Activated naive CD4-positive, alpha-beta T cell treated with anti-CD3 and anti-CD28 coated beads, Interleukin-2, amount 50 U/mL, for 72 hours (primary cell): ENCODE measurements at places on chromosomes 5 and 9.

- no peak for DNase-seq
Observed at GRCh38 chr5:74226716-74227485, 413.6 kb downstream of the ENC1 start.

- DNase-seq: no peak
Observed at GRCh38 chr5:57586649-57587048, 104.0 kb upstream of the ACTBL2 start.

GRCh38 chr9:120386390-120387131 is 193.4 kb downstream of the CDK5RAP2 start:
- no peak for DNase-seq

DNA sequence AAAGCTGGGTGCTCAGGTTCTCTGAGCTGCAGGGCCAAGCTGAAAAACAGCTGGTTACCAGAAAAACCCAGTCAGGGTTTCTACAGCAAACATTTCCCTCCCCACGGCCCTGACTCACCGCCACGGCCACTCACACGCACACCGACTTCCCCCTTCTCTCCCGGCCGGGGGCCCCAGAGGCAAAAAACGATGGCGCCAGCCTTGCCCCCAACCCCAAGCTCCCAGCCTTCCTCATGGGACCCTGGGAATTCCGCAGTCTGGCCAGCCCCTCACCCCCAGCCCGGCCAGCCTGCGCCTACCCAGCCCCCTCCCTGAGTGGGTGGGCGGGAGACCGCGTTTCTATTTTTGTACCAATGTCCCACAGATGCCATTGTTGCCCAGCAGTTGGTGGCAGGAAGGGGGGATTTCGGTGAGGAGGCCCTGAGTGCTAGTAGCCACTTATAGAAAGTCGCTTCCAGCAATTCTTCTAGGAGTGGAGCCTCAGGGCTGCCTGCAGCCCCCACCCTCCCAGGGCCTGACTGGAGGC is 18.4 kb downstream of the ENG start:
- DNase-seq: no peak

- DNase-seq: no peak
Observed at GRCh38 chr5:139592289-139592688, 31.1 kb downstream of the UBE2D2 start.

DNA sequence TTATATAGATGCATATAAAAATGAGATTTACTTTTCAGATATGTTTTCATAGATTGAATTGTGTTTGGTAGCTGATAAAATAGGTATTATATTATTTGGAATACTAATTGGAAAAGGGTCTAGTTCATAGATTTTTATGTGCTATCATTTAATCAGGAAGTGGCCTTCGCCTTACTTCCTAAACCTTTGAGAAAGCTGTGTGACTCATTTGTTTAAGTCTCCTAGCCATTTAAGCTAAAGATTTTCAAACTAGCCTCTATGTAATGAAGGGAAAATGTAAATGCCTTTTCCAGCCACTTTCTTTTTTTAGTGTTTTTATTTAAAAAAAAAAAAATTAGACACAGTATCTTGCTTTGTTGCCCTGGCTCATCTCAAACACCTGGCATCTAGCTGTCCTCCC is 97.5 kb downstream of the DMXL1 start:
- no peak for DNase-seq

- DNase-seq: no peak
Observed at GRCh38 chr5:3030511-3031165, 279.2 kb upstream of the IRX2 start.

DNA sequence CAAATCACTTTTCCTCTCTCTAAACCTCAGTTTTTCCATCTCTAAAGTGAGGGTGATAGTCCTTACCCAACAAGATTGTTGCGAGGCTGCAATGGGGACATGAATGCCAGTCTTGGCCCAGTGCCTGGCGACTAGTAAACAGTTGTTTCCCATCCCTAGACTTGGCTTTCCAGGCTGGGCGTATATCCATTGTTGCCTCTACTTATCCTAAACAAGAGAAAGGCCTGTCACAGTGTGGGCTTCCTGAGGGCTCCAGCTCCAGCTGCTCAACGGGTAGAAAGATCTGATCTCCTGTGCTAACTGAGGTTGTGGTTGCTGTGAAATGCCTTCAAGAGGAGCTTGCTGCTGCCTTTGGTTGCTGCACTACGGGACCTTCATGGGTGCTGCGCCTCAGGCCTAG is 142.0 kb downstream of the NSG2 start:
- no peak for DNase-seq
